ENCODE measurements at places on chromosomes 3 and 15.

DNA sequence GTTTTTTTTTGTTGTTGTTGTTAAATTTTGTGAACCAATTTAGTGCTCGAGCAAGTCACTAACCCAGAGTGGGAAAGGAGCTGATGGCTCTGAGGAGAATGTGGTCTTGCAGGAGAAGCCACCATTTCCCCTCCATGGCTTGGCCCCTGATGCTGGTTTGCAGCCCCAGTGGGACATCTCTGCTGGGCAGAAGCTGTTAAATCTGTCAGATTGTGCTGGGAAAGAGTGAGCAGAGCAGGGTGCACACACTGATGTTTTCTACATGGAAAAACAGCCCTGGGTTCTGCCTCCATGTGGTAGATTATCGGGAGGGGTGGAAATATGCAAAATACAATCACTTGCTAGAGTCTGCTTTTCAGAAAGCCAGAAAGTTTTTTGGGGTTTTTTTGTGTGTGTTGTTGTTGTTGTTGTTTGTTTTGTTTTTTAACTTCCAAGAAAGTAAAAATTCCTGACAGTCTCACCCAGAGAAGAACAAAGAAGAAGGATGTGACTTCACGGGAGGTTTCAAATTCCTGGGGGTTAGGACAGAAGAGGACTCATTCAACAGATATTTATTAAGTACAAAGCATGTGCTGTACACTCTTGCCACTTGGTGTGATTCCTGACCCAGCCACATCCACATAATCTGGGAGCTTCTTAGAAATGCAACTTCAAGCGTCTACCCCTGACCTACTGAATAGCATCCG is 133.7 kb downstream of the FOXB1 start:
- DNase-seq, result no peak

DNA sequence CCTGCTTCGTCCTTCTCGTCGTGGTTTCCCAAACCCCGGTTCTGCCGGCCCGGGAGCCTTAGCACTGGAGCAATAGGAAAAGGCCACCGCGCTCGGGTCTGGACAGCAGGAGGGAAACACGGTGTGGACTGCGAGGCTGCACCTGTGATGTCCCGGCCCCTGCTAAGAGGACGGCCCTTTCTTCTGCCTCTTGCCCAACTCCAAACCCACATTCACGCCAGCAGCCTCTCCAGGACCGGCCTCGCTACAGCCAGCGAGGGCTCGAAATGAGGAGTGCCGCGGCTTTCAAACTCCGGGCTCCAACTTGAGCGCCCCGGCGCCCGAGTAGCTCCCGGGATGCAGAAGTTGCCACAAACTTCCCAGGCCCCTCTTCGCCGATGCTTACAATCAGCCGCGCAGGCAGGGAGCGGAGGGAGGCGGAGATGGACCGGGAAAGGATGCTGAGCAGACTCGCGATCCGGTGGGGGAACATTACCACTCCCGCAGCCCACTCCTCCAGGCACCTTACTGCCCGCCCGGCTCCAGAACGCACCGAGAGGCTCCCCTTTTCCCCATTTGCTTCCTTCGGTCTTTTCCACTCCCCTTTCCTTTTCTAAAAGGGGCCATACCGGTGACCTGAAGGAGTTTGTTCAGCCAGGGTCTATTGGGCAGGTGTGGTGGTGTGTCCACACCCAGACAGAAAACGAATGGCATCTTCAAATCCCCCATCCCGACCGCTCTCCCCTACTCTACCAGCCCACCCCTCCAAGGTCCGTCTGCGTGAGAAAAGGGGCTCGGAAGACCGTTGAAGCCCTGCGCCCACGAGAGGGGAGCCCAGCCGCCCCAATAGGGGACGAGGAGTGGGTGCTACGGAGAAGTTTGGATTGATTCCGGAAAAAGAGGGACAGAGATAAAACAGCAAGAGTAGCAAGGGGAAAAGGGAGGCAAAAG is 18.8 kb upstream of the SATB1 start:
- peak; percentile 46 for DNase-seq

- peak; percentile 33 for DNase-seq
These were observed 337.3 kb upstream of the CBLB start for GRCh38 chr3:106206146-106206545.

DNA sequence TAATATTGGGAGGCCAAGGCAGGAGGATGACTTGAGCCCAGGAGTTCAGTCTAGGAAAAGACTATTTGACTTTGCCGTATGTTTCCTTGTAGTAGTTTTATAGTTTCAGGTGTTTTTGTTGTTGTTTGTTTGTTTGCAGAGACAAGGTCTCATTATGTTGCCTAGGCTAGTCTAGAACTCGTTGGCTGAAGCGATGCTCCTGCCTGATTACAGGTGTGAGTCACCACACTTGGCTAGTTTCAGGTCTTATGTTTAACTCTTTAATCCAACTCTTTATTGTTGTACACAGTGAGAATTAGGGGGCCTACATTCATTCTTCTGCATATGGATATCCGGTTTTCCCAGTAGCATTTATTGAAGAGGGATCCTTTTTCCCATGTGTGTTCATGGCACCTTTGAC is 32.0 kb downstream of the FAIM start:
- DNase-seq, result peak; percentile 10

DNA sequence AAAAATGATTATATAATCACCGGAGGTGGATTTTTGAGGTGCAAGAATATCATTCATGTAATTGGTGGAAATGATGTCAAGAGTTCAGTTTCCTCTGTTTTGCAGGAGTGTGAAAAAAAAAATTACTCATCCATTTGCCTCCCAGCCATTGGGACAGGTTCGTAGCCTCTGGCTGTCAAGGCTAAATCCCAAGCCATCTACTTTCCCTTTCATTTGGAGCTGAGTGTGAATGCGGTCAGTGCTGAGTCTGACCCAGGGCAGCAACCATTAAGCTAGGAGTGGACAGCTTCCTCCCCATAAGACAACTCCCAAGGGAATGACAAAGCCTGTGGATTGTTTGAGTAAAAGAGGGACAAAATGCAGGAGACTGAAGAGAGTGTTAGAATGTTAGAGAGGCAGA is 33.6 kb downstream of the PARP14 start:
- no peak for DNase-seq

DNA sequence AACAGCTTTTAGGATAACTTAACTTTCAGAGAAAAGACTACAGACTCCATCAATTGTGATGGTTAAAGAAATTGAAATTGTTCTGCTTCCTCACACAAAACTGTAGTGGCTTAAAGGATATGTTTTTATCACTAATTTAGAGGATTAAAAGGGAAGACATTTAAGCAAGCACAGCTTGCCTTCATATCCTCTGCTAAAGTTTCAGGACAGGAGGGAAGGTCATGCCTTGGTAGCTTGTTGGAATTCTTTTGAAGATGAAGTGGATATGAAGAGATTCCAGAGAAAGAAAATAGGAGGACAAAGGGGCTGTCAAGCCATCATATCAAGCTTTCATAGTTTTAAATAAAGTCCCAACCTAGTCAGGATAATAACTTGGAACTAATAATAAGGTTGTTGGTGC is 33.1 kb downstream of the CCDC80 start:
- DNase-seq, result no peak

- no peak for DNase-seq
These were observed 411 bp upstream of the PPP2R3A start for GRCh38 chr3:135965129-135965505.

DNA sequence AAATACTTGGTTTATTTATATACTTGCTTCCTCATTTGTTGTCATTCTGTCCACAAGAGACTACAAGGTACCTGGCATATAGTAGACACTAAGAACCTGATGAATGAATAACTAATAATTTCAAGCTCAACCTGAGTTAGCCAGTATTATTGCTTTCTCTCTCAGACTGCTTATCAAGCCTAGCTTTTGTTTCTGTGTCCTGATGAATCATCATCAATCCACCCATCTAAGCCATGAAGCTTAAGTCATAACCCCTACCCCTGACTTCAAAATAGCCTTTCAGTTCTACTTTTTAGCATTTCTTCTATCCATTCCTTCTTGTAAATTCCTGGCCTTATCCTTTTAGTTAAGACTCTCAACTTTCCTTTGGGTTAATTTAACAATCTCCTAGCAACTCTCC is 420.8 kb downstream of the EPHA6 start:
- no peak for DNase-seq

DNA sequence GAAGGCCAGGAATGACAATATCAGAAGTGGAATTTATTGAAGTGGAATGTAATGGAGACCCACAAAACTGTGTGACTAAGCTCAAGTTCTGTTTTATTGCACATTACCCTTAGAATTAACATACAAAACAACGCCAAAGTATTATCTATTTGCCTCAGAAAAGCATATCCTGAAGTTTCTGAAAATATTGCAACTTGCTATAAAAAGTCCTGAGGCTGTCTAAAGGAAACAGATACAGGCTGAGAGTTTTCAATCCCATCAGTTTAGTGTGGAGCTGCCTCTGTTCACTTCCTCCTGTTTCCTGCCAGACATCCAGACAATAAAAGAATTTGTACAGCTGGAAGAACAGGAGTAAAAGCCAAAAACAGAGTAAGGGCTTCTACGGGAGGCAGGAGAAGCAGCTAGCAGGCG is 108.8 kb downstream of the FBN1 start:
- DNase-seq, result no peak

- peak; percentile 81 for DNase-seq
These were observed 32.5 kb downstream of the DCUN1D1 start for GRCh38 chr3:182947888-182948287.

DNA sequence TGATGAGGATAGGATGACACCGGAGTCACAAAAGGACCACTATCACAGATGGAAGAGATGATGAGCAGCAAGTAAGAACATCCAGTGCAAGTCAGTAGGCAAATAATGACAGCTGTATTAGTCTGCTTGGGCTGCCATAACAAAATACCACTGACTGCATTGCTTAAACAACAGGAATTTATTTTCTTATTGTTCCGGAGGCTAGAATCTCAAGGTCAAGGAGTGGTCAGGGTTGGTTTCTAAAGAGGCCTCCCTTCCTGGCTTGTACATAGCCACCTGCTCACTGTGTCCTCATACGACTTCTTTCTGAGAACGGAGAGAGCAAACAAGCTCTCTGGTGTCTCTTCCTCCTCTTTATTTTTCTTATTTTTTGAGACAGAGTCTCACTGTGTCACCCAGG is 380.7 kb downstream of the PLOD2 start:
- no peak for DNase-seq

DNA sequence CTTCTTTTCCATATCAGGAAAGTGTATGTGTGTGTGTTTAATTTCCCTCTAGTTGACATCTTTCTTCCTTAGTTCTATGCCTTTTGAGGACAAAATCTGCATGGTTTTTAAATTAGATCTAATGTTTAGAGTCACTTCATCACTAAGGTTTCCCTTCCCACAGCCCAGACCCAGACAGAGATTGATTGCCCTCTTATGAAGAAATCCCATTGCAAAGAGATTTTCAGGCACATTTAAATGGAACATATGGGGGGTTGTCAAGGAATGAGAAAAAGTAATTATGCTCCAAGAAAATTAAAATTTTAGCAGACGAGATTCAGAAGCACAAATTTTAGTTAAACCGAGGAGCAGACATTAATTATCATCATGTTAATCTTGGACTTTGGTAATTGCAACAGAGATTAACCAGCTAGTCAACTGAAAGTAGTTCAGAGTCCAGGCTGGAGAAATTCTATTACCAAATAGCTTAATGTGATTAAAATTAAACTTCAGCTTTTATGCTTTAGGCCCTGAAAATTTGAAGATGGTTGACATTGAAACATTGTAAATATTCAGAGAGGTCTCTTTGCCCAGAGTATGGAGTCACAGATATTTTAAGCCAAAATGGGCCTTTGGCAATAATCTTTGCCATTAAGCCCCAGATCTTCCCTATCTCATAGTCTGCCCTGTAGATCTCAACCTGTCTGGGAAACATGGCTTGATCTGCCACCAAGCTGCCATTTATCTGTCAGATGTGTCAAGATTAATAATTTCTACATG is 143.4 kb downstream of the TMEM108 start:
- DNase-seq, result no peak

DNA sequence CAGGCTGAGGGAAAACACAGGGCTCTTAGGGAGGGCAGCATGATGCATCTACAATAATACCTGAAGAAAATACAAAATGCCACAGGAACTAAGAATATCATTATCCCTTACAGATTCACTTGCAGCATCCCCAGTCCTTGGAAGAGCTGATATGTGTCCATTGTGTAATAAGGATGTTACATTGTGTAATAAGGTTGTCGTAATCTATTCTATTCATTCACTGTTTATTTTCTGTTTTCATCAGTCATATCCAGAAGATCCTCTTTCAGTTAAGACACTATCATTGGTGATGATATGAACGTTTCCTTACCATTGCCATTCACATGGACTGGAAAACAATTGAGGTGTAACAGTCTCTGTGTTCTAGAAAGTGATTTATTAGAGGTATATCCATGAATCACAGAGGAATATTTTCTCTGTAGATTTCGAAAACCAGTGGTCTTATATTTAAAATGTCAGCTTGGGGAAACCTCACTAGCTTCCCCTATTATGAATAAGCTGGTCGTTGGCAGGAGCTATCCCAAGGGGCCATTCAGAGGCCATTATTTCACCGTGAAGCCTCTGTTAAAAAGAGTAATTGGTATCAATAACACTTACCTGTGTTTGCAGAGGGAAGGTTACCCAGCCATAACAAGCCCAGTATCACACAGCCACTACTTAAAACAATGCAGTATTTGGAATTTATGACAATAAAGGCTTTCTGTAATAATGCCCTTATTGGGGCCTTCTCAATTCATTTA is 241.1 kb downstream of the ZNF385D start:
- peak; percentile 21 for DNase-seq

GRCh38 chr3:126939338-126939718 is 43.6 kb upstream of the PLXNA1 start:
- DNase-seq, result no peak

DNA sequence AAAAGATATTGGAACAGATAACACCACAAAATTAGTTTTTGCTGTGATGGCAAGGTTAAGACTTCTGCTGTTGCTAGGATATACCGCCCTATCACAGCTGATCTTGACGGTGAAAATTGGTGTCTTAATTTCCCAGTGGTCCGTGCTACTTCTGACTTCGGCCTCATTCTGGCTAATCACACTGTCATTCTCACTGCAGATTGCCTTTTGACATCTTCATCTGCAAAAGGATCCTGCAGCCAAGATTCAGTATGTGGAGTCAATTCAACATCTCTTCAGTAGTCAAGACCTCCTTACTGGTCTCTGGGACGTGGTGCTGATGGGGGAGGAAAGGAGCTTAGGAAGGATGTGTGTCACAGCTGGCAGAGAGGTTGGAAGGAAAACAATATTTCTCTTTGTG is 438.6 kb downstream of the WDR72 start:
- DNase-seq, result no peak

All from hematopoietic multipotent progenitor cell treated with erythropoietin and hydrocortisone succinate and interleukin-3 and kit ligand, for 6 days (in vitro differentiated cells).